Stimulated activated CD4-positive, alpha-beta T cell treated with anti-CD3 and anti-CD28 coated beads, Interleukin-4, amount 100 ng/mL, for 4 hours (primary cell): ENCODE measurements at places on chromosomes 4 and X.

- DNase-seq, result no peak
These were observed 96.5 kb upstream of the ESX1 start for GRCh38 chrX:104351173-104351769.

- no peak for DNase-seq
These were observed 245.0 kb upstream of the GEMIN8 start for GRCh38 chrX:14274691-14275090.

DNA sequence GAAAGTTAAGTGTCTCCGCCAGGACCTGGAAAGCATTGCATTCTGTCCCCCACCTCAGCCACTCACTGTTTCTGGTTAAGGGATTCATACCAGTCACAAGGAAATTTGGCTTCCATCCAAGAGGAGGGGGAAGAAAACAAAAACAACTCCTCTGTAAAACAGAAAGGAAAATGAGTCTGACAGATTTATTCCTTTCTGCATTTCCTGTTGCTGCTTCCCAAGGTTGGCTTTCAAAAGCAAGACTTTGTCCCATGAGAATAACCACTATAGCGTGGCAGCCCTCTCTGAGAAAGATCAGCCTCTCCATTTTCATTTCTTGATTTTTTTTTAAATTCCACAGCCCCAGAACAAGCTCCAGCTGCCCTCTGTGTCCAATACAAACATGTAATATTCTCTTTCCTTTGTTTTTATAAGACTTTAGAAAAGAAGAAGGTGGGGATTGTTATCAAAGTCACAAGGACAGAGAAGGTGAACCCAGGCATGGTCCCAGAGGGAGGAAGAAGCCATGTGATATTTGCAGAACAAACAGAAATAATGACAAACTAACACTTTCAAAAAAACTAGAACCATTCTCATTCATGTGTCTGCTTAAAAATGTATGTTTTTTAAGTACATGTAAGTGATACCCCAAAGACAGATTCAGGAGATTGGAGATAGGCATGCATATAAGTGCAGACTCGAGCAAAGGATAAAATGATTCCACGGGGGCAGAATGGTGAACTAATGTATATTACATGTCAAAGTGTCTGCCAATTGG lies 90.7 kb upstream of the DCLK2 start:
- DNase-seq, result no peak

GRCh38 chrX:133448512-133449076 lies 33.3 kb upstream of the GPC4 start:
- no peak for DNase-seq

GRCh38 chr4:5709207-5709575 lies 832 bp upstream of the EVC2 start:
- DNase-seq, result no peak

DNA sequence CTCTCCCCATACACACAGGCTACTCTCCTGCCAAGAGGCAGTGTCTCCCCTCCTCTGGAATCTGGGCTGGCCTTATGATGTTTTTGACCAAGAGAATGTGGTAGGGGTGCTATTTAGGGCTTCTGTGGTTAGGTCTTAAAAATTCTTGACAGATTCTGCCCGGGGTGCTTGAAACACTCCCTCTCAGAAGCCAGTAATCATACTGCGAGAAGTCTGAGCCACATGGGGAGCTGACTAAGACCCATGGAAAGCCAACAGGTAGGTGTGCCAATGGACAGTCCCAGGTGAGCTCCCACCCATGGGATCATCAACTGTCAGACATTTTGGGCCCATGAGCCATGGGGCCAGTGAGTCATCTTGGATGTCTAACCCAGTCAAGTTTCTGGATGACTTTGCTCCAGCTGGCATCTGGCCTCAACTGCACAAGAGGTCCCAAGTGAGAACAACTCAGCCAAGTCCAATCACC lies 315.7 kb downstream of the FBXW7 start:
- DNase-seq, result no peak

DNA sequence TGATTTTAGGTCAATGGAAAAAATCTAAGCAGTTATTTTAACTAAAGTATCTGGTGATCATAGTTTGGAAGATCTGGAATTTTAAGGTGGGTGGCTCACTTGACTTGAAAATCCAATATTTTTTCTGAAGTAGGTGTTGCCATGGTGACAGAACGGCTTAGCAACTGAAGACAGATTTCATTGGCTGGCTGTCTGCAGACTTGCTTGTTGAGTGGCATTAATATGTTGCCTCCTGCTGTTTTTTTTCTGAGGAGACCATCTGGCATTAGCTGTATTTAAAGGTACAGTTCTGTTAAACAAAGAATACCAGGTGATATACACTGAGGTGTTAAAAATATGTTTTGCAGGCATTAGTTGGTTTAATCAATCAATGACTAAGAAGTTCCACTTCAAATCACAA lies 19.8 kb downstream of the CPE start:
- DNase-seq, result no peak

DNA sequence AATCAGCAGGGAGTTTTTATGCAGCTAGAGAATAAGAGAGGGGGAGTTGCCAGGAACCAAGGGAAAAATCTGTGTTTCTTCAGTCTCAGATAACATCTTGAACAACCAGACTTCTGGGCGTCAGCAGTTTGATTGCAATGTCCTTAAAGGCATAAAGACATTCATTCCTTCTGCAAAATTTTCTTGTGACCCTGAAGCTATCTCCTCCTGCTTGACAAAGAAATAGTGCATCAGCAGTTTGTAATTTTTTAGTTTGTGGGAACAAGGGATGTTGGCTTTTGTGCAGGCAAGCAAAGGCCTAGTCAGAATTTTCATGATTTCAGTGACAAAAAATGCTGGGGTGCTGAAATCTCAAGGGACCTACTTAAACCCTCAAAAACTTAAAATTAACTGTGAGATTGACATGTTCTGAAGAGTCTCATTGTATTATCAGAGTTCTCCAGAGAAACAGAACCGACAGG lies 125.8 kb upstream of the UNC5C start:
- no peak for DNase-seq

DNA sequence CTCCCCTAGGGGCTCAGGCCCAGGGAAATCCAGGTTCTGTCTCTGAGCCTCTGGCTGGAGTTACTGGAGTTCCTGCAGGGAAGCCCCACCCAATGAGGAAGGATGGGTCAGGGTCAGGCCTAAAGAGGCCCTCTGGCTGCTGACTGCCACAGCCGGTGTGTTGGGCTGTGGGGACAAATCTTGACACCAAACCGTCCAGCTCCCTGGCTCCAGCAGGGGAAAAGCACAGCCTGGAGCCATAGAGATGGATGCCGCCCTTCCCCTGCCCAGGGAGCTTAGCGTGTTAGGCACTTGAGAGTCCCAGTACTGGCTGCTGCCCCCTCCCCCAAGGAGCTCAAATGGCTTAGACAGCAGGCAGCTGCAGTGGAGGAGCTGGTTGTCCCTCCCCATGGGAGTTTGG lies 321.3 kb upstream of the LCORL start:
- DNase-seq, result no peak

GRCh38 chr4:43331226-43332051 lies 438.9 kb downstream of the GRXCR1 start:
- DNase-seq, result no peak

DNA sequence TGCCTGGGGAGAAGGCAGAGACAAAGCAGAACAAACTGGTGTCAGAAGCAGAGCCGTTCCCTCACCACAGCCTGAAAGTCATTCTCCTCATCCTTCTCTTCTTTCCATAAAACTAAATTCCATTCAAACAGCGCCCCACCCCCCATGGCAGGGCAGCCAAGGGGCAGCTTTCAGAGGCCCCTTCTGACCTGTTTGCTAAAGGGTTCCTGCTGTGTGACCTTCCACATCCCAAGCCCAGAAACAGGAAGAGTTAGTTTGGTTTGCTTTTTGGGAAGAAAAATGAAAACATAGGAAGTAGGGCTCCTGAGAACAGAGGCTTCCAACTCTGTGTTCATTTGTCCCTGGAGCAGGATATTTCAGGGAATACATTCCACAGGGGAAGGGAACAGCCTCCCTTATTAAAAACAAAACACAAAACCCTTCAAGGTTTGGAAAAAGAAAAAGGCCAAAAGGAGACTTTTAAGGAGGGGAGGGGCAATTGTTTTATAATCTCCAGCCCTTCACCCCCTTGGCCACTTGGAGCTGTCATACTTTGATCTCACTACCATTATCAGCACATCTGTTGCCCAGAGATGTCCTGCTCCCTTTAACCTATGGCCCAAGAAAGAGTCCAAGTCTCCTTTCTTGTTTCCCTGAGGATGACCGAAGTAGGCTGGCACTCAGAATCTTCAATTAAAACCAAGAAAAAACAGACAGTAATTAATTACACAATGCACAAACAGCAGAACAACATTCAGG lies 25.3 kb downstream of the STARD8 start:
- DNase-seq, result no peak

DNA sequence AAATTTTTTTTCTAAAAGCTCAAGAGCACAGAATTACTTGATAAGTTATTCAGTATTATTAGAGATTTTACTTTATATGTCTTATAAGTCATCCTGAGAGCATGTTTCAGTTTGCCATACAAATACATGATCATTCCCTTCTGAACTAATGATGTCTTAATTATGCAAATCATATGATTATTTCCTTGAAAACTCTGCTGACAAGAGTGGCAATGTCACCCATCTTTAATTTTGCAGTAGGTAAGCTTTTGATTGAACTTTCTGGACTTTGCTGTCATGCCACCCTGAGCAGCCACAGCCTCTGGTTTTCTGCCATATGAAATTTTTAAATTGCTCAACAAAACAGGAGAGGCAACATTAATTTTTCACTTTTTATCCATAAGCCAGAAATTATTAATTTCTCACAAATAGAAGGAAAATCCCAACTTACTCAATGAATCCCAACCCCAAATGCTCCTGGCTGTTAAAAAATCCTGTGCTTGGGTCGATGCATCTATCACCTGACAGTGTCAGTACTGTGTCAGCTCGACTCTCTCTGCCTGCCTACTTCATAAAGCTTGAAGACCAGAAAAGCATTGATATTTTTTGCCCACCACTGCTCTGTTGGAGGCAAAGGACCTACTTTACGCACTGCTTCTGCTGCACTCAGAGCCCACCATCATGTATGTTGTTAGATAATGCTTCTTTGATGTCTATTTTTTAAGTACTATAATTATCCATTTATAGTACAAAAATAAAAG lies 11.6 kb upstream of the HADH start:
- no peak for DNase-seq

DNA sequence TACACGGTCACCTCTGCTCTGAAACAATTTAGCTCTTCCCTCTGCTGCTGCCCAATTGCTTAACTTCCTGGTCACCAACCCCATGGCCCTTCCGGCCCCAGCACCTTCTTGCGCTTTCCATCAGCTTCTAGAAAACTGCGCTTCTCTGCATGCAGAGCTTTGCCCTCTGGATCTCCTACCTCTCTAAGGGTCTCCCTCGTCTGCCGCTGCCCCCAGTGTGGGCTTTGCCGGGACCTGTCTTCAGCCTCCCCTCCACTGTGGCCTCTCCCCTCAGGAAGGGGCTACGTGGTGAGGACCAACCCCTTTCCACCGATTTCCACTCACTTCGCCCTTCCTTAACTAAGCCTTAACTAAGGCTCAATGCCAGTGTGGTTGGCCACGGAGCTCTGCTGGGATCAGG lies 94.6 kb downstream of the DCTD start:
- no peak for DNase-seq

DNA sequence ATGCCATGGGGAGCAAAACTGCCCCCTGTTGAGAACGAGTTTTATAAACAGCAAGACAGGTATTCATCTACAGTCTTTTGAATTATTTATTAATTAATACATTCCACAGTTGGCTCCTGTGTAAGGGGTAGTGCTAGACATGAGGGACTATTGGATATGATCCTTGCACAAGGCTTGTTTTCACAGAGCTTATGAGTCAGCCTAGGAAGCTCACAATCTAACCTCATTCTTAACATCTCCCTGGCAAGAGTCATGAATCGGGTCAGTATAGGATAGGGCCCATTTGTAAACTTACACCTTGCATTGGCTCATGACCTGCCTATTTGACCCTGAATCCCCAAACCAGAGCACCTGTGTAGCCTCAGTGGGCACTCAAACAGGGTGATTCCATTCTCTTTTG lies 209.1 kb upstream of the HCCS start:
- no peak for DNase-seq
